ENCODE measurements at places on chromosomes 16 and 17.
A peak's percentile ranks its signal among the peaks of the same experiment; 100 is the strongest.

DNA sequence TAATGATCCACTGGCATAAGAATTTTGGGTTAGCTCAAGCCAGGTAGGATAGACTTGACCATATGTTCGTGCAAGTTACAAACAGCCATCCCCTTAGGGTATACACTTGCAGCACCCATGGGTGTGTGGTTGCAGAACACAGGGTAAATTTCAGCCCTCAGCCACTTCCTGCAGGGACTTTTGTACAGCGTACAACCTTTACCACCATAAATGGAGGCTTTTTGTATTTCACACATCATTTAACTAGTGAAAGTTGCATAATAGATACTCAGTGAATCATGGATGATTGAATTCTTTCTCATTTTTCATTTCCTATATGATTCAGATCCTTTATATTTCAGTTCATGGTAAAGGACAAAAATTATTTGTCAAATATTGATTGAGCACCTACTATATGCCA, 473.9 kb downstream of the CDH13 start:
- DNase-seq = no peak

GRCh38 chr16:74657870-74658642, 8.6 kb downstream of the RFWD3 start:
- no peak for DNase-seq

GRCh38 chr16:89574681-89575246, 794 bp upstream of the CPNE7 start:
- DNase-seq = no peak

- no peak for DNase-seq
Observed at GRCh38 chr17:73585583-73585982, 58.7 kb downstream of the SDK2 start.

GRCh38 chr17:59328601-59329000, 2.9 kb upstream of the YPEL2 start:
- peak; percentile 47 for DNase-seq

Data from cerebellar nuclear complex (tissue), 1 donor.